ENCODE measurements at places on chromosomes 1 and 21. TPM values are rescaled to one million over a fixed set of nuclear protein-coding genes. Genes with fewer than 3 reads are reported as not detected.

DNA sequence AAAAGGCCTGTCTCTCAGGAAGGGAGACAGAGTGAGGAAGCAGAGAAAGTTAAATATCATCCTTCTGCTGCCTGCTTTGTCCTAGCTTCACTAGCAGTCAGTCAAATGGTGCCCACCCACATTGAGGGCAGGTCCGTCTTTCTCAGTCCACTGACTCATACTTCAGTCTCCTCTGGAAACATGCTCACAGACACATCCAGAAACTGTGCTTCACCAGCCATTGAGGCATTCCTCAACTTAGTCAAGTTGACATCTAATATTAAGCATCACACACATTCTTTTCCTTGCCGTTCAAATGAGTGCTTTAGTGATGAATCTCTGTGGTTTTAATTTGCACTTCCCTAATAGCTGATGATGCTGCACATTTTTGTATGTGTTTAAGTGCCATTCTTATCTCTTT lies 777.8 kb upstream of the PRMT6 start:
- H3K4me3 ChIP-seq, result no peak overlapping the region
- no peak for DNase-seq
- no peaks in the 10 kb centered on the region for H3K27me3 ChIP-seq
- no peak overlapping the region for H3K27ac ChIP-seq

DNA sequence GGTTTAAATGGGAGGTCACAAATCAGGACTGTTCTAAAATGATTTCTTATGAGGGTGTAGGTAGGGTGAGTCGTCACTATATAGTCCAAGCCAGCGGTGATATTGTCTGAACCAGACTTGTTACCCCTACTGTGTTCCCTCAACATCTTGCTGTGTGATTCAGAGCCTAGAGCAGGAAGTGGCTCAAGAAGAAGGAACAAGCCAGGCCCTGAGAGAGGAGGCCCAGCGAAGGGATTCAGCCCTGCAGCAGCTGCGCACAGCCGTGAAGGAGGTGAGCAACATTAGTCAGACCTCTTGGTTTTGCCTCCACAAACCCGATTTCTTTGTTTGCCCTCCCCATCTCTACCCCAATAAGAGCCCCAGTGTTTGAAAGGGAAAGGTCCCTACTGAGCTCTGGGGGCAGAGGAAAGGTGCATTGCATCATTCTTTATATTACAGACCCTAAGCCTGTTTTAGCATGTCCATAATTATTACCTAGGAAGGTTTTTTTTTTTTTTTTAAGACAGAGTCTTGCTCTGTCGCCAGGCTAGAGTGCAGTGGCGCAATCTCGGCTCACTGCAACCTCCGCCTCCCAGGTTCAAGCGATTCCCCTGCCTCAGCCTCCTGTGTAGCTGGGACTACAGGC lies 5.0 kb upstream of the SH3BGRL3 start:
- H3K27me3 ChIP-seq, result no peaks in the 10 kb centered on the region
- no peak overlapping the region for H3K4me3 ChIP-seq
- peak; percentile 61 for DNase-seq
- H3K36me3 ChIP-seq, result no peaks in the 10 kb centered on the region
- peak overlapping the region; percentile 95 for H3K27ac ChIP-seq

GRCh38 chr1:245822996-245823395 lies 668.2 kb downstream of the KIF26B start:
- no peaks in the 10 kb centered on the region for H3K27me3 ChIP-seq
- H3K4me3 ChIP-seq, result no peak overlapping the region
- DNase-seq, result peak; percentile 94

DNA sequence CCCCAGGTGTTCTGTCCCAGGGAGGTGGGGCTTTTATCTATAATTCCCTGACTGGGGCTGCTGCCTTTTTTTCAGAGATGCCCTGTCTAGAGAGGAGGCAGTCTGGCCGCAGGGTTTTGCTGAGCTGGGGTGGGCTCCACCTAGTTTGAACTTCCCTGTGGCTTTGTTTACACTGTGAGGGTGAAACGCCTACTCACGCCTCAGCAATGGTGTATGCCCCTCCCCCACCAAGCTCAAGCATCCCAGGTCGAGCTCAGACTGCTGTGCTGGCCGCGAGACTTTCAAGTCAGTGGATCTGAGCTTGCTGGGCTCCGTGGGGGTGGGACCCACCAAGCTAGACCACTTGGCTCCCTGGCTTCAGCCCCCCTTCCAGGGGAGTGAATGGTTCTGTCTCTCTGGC lies 124.3 kb downstream of the CENPF start:
- no peak for DNase-seq
- no peaks in the 10 kb centered on the region for H3K36me3 ChIP-seq
- H3K4me3 ChIP-seq, result no peak overlapping the region
- H3K27me3 ChIP-seq, result no peaks in the 10 kb centered on the region
- no peak overlapping the region for H3K27ac ChIP-seq

DNA sequence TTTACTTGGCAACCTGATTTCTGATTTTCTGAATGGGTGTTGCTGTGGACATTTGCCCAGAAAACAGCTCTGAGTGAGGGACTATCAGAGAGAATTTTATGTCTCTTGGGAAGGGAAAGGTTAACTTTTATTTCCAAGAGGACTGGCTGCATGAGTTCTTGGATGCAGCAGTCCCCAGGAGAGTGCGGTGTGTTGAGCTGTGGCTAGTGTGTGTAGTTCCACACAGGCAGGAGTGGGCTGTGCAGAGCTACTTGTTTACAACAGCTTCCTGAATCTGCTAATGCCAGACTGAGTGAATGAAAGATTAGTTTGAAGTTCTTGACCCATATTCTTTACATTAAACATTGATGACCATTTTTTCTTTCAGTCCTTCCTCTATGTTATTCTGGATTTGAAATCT lies 41.0 kb upstream of the APOBEC4 start:
- H3K27ac ChIP-seq, result no peak overlapping the region
- no peak overlapping the region for H3K4me3 ChIP-seq
- no peak for DNase-seq
- no peaks in the 10 kb centered on the region for H3K36me3 ChIP-seq

GRCh38 chr1:32447469-32448185 lies 17.2 kb upstream of the ZBTB8B start:
- peak overlapping the region; percentile 18 for H3K27ac ChIP-seq
- H3K4me3 ChIP-seq, result peak overlapping the region; percentile 56
- no peaks in the 10 kb centered on the region for H3K36me3 ChIP-seq
- peaks cover 3% of the 10 kb centered on the region for H3K4me1 ChIP-seq

- no peaks in the 10 kb centered on the region for H3K27me3 ChIP-seq
- H3K27ac ChIP-seq, result no peak overlapping the region
- no peak overlapping the region for H3K4me3 ChIP-seq
- DNase-seq, result no peak
- H3K4me1 ChIP-seq, result no peaks in the 10 kb centered on the region
Measured at GRCh38 chr1:189206617-189207016, 1271.0 kb downstream of the BRINP3 start.

DNA sequence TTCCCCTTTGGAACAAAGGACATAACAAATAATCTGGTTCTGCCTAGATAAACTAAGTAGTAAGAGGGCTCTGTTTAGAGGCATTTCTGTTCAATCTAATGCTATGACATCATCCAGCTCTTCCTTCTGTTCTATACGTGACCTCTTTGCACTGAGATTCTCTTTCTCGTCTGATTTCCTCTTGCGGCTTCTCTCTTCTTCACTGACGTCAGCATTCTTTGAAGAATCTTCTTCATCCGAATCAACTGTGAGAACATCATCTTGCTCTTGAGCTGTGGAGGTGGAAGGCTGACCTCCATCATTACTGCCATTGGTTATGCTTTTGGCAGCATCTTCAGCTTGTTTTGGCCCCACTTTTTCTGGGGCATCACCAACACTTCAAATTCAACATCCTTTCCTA lies 130.4 kb downstream of the HS2ST1 start:
- H3K4me3 ChIP-seq, result no peak overlapping the region
- DNase-seq, result no peak
- no peaks in the 10 kb centered on the region for H3K36me3 ChIP-seq
- H3K27me3 ChIP-seq, result no peaks in the 10 kb centered on the region
- H3K27ac ChIP-seq, result no peak overlapping the region

DNA sequence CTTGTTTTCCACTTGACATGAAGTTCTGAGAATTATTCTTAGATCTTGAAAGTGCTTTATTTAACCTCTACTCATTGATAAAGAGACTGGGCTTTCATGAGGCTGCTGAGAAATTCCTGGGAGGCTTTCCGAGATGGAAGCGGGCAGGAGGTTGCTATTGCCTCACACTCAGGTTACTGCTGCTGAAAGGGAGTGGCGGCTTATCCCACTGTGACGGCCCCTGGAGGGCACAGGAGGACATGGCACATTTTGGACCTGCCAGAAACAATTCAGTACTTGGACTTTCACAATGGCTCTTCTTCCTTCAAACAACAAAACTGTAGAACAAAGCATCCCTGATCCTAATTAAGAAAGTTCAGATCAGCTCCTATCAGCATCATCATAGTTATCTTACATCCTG lies 16.2 kb upstream of the MARK1 start:
- H3K36me3 ChIP-seq, result no peaks in the 10 kb centered on the region
- no peaks in the 10 kb centered on the region for H3K27me3 ChIP-seq
- peak; percentile 7 for DNase-seq

- no peaks in the 10 kb centered on the region for H3K27me3 ChIP-seq
- peak; percentile 53 for DNase-seq
- H3K4me3 ChIP-seq, result no peak overlapping the region
- H3K27ac ChIP-seq, result no peak overlapping the region
- H3K36me3 ChIP-seq, result peaks cover 4% of the 10 kb centered on the region
Measured at GRCh38 chr1:97621955-97622354, 298.9 kb downstream of the DPYD start.

GRCh38 chr1:58047265-58047858 lies 499.2 kb downstream of the OMA1 start:
- H3K27me3 ChIP-seq, result peaks cover 3% of the 10 kb centered on the region
- no peaks in the 10 kb centered on the region for H3K36me3 ChIP-seq
- no peak overlapping the region for H3K4me3 ChIP-seq
- peak; percentile 32 for DNase-seq
- no peaks in the 10 kb centered on the region for H3K4me1 ChIP-seq
- H3K27ac ChIP-seq, result no peak overlapping the region

DNA sequence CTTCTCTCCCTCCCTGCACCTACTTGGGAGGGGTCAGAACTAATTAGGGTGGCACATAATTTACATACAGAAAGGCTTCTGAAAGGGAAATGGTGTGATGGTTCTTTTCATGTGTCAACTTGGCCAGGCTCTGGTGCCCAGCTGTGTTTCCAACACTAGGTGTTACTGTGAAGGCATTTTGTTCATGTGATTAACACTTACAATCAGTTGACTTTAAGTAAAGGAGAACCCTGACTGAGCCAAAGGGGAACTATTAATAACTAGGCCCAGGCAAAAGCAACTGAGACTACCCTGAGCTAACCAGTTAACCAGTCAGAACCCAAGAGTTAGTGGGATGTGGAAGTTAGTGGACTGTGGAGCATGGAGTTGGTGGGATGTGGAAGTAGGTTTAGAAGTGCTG lies 114.9 kb downstream of the SEC16B start:
- no peak overlapping the region for H3K4me3 ChIP-seq
- H3K27me3 ChIP-seq, result no peaks in the 10 kb centered on the region
- no peak overlapping the region for H3K27ac ChIP-seq
- DNase-seq, result no peak
- no peaks in the 10 kb centered on the region for H3K36me3 ChIP-seq

MYOM3 gene
- total RNA-seq, result 1.4 TPM

FBXO2 gene
- 1.1 TPM for total RNA-seq

TRIM67 gene
- not detected for total RNA-seq

CA14 gene
- not detected for total RNA-seq

RXFP4 gene
- not detected for total RNA-seq

PGBD5 gene
- total RNA-seq, result 3.8 TPM

ADCY10 gene
- not detected for total RNA-seq

HPCAL4 gene
- total RNA-seq, result not detected

TDRD5 gene
- not detected for total RNA-seq
